ENCODE measurements at places on chromosomes 1 and 21.

- DNase-seq: no peak
Measured at GRCh38 chr1:175367896-175368295, 175.3 kb upstream of the KIAA0040 start.

DNA sequence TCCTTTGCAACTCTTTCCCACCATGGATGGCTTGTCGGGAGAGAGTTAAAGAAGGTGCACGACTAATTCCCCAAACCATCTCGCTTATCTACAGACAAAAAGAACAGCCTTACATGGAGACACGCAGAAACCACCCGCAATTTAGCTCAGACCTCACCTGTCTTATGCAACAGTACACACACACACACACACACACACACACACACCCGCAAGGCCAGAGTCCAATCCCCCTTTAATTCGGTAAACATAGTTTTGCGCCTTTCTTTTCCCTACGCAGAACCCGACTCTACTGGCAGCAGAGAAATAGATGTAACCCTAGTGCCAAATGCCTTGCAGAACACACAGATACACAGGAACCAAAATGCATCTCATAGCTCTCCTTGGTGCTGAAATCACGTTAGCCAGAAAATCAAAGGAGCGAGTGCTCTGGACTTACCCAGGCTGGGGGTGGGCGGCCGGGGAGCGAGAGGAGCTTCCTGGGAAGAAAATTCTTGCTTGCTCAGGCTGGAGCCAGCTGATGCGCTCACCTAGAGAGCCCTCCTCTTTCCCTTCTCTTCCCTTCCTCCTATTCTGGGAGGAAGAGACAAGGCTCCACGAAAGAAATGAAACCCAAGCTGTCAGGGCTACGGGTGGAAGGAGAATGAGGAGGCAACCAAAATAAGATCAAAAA lies 470 bp downstream of the TNR start:
- no peak for DNase-seq

DNA sequence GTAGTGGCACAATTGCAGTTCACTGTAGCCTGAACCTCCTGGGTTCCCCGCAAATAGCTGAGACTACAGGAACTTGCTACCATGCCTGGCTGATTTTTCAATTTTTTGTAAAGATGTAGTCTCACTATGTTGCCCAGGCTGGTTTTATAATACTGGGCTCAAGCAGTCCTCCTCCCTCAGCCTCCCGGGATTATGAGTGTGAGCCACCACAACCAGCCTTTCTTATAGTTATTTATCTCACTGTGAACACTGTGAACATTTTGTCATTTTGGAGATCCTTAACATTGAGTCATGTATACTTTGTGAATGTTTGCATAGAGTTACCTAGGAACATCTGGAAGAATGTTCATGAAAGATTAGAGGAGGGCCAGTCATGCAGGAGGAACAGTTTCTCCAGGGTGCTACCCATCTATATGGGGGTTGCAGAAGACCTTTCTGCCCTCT lies 127.1 kb upstream of the CACYBP start:
- no peak for DNase-seq

DNA sequence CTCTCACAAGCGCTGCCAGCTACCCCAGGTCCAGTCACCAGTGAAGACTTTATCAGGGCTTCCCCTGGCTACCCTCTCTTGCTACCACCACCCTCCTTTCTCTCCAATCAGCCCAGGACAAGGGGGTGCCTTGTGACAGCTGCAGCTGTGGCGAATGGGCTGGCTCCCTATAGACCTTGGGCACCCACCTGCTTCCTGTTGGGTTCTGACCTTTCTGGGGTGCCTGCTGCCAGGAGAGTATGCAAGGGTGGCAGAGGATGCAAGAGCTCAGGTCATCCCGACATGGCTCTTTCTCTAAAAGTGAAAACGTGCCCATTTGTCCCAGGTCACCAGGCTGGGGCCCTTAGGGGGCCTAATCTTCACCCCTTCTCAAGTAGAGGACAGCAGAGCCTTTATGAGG lies 6.6 kb downstream of the KLHDC8A start:
- no peak for DNase-seq

DNA sequence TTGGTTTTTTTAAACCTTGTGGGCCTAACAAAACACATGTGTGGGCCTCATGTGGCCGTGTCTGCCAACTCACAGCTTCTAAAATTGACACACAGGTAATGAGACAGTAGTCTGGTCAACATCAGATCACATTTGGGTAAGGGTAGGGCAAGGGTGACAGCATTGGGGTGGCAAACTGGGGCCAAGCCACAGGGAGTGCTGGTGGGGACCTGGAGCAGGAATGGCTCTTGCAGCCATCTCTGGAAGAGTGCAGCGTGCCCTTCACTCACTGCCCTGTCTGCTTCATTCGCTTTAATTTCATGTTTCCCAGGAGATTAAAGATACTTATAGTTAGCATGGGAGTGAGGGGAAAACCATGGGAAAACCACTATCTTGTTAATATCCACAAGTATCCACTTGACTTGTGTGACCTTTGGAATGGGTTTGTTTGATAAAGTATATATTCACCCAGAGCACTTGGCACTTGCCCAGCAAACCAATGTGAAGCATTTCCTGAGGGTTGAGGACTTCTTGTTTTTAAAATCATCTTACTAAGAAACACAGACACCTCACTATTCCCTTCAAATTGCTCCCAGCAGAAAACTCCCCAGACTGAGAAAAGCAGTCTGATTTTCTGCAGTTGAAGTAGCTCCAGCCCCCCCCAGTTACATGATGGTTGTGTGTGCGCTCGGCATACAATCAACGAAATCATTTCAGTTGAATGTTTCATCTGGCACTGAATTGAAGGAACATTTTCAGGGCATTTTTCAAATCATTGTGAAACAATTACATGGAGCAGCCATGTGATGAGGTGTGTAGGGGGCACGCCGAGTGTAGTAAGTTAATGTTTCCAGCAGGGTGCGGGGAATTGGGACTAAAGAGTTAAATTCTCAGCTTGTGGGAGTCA lies 175.7 kb downstream of the VPS13D start:
- no peak for DNase-seq

- DNase-seq: no peak
Measured at GRCh38 chr1:240808381-240808780, 196.4 kb upstream of the GREM2 start.

- no peak for DNase-seq
Measured at GRCh38 chr1:183812128-183812527, 7.2 kb downstream of the RGL1 start.

DNA sequence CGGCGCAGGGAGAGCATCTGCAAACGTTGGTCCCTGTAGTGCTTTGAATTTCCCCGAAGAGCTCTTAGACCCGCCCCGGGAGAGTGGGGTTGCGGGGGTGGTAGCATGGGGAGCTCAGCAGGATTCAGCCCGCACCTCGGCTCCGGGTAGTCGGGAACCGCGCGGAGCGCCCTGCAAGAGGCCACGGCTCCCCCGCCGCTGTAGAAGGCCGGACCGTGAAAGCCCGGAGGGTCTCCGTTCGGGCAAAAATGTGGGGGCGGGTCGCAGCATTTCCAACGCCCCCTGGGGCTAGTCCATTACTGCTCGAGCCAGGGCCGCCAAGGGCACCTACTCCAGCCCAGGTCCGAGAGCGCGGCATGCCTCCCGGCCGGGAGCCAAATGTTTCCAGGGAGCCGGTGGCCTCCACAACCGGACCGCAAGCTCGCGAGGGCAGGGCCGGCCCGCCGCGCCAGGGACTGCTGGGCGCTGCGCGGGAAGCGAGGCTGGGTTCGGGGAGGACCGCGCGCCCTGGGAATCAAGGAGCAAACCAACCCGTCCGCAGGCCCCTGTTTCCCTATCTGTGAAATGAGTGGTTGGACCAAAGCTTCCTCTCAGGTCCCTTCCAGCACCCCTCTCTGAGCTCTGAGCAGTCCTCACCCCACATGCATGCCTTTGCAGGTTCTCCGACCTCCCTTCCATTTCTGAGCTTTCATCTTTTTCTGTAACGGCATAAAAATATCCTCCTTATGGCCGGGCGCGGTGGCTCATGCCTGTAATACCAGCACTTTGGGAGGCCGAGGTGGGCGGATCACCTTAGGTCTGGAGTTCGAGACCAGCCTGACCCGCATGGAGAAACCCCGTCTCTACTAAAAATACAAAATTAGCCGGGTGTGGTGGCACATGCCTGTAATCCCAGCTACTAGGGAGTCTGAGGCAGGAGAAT lies 775 bp upstream of the TMEM63A start:
- DNase-seq: peak; percentile 28

GRCh38 chr1:202192770-202193613 lies 607 bp upstream of the LGR6 start:
- peak; percentile 34 for DNase-seq

DNA sequence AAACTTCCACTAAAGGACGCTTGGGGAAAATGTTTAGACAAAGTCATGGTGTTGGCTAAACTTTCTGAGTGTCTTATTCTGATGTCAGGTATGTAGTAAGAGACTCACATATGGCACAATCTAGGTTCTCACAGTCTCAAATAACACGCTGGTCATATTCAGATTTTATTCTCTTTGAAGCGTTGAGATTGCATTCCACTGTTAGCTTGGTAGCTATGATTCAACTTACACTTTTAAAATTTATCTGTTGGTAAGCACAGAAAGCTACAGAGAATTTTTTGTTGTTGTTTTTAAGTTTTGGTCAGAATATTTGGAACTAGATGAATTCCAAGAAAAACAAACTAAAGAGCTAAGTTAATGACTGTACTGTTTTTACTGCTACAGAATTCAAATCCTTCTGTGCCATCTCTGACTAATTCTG lies 126.7 kb downstream of the PRRX1 start:
- no peak for DNase-seq

DNA sequence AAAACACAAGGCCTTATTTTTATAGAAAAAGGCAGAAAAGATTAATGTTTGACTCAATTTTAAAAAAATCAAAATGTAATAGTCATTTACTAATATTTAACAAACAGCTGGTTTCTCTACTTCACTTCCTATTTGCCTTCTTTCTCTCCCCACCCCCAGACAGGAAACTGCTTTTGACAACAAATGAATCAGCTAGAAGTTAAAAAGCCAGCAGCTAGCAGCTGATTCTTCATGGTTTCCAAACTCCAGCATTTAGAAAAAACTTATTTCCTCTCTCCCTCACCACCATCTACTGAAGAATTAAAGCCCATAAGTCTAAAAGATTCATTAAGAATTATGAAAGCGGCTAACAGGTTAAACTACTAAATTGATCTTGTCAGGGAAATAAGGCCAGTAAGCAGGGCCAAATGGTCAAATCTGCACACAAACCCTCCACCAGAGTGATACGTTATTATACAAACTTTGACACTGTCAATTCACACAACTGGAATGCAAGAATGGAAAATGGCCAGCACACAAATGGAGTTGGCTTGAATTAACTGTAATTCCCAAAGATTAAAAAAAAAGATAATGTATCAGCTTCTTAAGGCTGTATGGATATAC lies 4.0 kb downstream of the WDR26 start:
- no peak for DNase-seq

DNA sequence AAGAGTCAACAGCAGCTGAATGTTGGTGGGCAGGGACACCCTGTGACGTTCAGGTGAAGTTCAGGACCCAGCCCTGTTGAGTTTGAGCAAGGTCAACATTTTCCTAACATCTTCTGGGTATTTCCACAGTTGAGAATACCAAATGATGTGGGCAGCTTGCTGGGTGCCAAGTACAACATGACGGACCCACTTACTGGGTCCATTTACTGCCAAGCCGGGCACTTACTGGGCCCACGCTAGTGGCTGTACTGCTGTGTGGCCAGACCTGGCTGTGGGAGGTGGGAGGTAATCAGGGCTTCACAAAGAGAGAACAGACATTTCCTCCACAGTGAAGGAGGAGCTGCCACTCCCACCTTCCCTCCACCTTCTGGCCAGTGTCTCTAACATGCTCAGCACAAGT lies 99.2 kb downstream of the PSMG1 start:
- no peak for DNase-seq

- DNase-seq: no peak
Measured at GRCh38 chr1:1120096-1120495, 4.2 kb upstream of the C1orf159 start.

GRCh38 chr1:111203681-111204200 lies 3.3 kb upstream of the DENND2D start:
- DNase-seq: peak; percentile 39

DNA sequence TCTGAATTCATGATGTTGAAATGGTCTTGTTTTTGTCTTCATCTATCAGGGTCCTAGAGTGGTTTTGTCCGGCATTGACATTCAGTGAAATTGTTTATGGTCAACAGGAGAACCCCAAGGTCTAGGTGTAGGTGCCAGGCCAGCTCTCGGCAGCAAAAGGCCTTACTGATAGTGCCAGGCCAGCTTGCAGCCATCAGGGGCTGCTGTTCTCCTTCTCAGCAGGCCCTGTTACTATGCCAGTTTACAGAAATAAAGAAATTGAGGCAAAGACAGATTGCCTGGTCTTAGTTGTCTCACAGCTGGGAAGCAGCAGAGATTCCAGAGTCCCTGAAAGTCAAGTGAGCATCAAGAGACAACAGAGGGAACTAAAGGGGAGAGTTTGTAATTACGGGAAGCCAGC lies 12.0 kb downstream of the HMGB4 start:
- DNase-seq: no peak

DNA sequence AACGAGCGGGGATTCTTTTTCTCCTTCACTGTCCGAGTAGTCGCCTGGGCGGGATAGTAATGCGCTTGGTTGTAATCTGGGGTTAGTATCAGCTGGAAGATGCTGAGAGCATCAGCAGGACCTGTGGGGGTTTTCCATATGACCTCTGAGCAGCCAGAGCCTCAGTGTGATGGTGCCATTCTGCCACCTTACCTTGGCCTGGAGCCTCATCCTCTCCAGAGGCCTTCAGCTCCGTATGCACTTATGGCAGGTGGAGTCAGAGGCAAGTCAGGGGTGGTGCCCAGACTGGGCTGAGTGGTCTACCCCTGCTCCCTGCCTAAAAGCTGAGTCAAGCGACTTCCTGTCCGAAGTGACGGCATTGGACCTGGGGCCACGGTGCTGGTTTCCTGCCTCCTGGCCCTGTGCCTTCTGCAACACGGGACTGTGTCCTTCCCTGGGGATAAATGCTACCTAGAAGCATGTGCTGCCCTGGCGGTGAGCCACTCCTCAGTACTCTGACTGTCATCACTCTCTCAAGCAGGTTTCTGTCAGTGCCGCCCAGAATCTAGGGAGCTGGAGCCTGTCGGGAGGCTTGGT lies 24.7 kb downstream of the TENT5C start:
- DNase-seq: no peak

DNA sequence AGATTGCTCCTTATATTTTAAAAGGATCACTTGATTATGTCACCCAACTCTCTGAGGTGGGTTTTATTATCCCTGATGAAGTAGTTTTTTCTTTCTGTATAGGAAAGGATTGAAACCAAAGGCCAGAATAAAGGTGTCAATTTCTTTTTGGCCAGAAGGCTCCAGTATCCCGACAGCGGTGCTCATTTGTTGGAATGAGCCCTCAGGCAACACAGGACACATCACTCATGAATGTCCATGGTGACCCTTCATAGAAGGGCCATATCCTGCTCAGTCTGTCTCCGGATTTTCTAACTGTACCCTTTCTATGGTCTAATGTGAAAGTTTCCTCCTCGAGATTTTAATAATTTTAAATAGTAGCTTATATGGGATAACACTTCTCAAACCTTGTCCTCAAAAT lies 171.3 kb upstream of the USP24 start:
- no peak for DNase-seq

Data from activated naive CD4-positive, alpha-beta T cell (primary cell).